ENCODE measurements at places on chromosomes 1 and 21.

DNA sequence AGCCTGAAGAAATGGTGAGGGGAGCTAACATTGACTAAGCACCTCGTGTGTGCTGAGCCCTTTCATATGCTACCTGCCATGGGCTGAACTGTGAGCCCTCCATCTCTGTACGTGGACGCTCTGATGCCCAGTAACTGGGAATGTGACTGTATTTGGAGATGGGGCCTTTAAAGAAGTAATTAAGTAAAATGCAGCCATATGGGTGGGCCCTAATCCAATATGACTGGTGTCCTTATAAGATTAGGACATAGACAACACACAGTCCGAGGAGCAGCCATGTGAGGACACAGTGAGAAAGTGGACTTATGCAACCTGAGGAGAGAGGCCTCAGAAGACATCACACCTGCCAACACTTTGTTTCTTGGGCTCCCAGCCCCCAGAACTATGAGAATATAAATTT lies 92.7 kb upstream of the ATP1B1 start:
- no peak for DNase-seq

DNA sequence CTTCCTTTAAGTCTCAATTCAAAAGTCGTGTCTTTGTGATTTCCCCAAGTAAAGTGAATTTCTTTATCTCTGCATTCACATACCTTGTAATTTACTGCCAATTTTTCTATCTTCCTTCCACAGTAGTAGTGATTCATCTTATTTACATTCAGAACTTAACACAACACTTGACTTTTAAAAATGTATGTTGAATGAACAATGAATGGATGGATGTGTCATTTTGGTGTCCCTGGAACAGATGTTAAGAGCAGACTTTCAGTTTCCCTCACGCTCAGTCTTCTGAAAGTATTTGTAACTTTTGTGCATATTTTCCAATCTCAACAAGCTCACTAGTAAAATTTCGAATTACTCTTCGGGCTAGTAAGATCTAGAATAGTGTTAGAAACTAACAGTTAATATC lies 352.0 kb downstream of the HHIPL2 start:
- no peak for DNase-seq

DNA sequence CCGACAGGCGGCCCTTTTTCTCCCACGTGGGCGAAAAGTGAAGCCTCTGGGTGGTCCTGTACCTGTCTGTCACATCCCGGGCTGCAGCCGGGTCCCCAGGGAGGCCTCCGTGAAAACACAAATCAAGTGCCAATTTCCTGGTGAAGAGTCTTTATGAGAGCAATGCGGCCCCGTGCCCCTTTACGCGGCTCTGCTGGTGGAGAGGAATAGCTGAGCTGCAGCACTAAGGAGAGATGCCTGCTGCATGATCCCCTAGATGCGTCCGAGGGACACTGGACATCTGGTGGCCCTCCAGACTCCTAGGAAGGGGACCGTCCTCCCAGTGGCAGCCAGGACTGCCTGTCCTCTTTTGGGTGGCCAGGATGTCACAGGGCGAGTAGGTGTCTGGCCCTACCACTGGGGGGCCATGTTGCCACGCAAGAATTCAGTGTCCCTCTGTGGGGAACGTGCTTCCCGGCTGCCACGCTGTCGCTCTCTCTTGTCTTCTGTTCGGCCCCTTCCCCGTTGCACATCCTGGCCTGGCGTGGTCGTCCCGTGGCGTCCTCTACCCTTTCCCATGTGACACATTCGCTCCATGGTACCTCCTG lies 38.7 kb downstream of the COL18A1 start:
- no peak for DNase-seq

GRCh38 chr1:3365523-3366125 lies 88.8 kb upstream of the ARHGEF16 start:
- DNase-seq: no peak

GRCh38 chr1:81030441-81030840 lies 770.3 kb upstream of the ADGRL2 start:
- DNase-seq: no peak

GRCh38 chr1:150372580-150372979 lies 8.6 kb downstream of the RPRD2 start:
- peak; percentile 9 for DNase-seq

- no peak for DNase-seq
These were observed 29.9 kb upstream of the ACTL8 start for GRCh38 chr1:17725084-17725719.

- no peak for DNase-seq
These were observed 476.8 kb upstream of the DEPDC1 start for GRCh38 chr1:68973459-68974244.

- DNase-seq: no peak
These were observed 58.7 kb upstream of the RGS1 start for GRCh38 chr1:192516776-192517297.

DNA sequence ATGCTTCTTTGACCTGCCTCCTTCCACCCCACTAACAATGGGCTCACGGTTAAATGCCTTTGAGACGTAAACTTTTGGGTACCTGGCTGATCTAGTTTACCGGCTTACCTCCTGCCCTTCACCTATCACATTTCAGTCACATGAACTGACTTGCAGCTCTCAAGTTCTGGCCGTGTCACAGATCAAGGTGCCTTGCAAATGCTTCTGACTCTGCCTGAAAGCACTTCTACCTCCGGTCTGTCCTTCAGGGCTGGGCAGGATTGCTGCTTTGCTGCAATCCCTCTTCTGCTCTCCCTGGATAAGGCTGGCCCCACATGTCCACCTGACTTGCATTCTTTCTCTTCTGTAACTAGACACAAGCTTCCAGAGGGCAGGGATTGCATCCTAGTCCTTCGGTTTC lies 69.0 kb downstream of the GRIK1 start:
- DNase-seq: no peak

GRCh38 chr1:90959352-90960206 lies 62.3 kb downstream of the ZNF644 start:
- no peak for DNase-seq

- DNase-seq: peak; percentile 70
These were observed 52.7 kb downstream of the RPS6KA1 start for GRCh38 chr1:26582053-26582835.

DNA sequence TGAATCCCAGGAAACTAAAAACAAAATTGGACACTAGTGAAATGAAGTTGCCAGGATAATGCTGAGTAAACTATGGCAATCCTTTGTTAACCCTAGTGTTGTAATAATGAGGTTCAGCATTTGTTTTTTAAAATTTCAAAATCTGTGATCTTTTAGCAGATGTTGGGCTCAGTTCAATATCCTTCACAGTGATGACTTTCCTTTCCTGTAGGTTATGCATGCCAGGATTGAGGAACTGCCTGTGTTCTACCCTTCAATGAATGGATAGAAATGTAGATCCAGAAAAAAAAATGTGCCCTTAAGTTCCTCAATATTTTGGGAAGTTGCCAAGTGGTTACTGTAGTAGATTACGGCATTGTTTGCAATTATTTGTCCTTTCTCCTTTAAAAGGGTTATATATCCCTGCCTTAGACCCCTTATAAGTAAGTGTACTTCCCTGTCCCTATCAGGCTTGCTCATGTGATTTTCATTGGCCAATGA lies 35.5 kb upstream of the IRF2BP2 start:
- no peak for DNase-seq

DNA sequence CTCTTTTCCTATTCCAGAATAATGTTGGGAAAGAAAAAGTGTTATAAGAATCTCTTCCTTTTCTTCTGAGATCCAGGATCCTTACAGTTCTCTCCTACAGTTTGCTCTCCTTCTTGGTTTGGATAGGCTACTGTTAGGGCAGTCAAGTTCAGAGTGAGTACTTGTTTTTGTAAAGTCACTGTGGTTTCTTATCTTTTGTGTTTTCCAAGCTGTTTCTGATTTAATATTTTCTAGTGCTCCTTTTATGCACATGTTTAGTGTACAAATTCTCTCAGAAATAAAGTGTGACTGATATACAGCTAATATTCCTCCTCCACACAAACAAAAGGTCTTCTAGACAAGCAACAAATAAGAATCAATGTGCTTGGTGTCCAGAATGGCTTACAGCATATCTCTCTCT lies 107.7 kb downstream of the BACH1 start:
- no peak for DNase-seq

DNA sequence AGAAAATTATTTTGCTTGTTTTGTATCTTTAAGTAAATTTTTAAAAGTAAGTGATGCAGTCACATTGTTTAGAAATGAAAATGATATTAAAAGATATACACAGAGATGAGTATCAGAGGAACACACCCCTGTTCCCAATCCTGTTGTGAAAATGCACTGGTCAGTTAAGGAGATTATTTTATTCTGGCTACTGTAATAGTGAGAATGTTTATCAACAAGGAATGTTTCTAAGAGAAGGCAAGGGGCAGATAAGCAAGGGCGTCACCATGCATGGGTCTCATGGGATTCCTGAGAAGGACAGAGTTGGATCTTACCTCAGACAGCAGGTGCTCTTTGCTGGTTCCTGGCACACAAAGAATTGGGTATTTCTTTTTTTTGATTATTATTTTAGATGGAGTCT lies 21.8 kb downstream of the C1orf52 start:
- no peak for DNase-seq

DNA sequence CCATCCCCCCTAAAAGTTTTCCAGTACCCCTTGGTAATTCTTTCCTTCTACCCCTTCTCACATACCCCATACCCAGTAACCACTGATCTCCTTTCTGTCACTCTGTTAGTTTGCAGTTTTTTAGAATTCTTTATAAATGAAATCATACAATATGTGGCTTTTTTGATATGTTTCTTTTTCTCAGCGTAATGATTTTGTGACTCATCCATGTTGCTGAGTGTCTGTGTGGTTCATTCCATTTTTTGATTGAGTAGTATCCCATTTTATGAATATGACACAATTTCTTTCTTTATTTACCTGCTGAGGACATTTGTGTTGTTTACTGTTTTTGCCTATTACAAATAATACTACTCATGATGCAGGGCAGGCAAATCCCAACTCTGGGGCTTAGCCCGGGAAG lies 1605.3 kb downstream of the BRINP3 start:
- no peak for DNase-seq

DNA sequence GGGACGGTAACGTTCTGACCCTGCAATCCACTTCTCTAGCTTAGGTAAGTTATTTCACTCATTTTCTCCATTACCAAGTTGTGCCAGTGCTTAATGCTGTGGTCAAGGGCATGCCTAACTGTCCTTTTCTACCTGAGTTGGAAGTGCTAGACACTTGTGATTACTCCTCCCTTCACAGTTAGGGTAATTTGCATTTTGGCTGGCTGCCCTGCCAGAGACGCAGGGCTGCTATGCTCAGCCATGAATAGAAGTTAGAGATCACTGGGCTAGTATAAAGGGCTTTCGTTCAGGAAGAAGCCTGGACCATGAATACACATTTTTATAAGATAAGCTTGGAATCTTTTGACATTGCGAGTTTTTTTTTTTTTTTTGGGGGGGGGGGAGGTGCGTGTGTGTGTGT lies 633.2 kb upstream of the NEGR1 start:
- no peak for DNase-seq

- DNase-seq: peak; percentile 4
These were observed 3.3 kb downstream of the PLA2G5 start for GRCh38 chr1:20073256-20073655.

GRCh38 chr1:222991177-222991576 lies 151.9 kb downstream of the TLR5 start:
- no peak for DNase-seq

DNA sequence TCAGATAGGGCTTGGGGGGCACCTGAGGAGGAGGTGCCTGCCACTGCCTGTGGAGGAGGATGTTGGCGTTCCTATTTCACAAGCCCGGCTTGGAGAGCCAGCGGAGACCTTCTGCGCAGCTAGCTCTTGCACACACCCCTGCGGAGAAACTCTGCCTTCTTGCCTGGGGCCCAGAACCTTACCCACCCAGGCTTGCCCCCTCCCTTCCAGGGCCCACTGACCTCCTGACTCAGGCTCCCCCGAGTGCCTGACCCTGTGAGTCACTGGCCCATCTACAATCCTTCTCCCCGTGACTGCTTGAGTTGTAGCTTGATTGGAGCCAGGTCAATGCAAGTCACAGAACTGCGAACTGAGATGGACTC lies 3.4 kb downstream of the HES2 start:
- DNase-seq: no peak

- DNase-seq: no peak
These were observed 564 bp downstream of the DISP1 start for GRCh38 chr1:222815440-222815765.
